Nephron progenitor cell (in vitro differentiated cells): ENCODE measurements at places on chromosomes 13 and 19.

GRCh38 chr13:51066091-51066831 is 44.8 kb downstream of the C13orf42 start:
- H3K36me3 ChIP-seq: no peaks in the 10 kb centered on the region
- no peak overlapping the region for H3K4me3 ChIP-seq
- H3K4me1 ChIP-seq: peaks cover 26% of the 10 kb centered on the region
- H3K27ac ChIP-seq: no peak overlapping the region

DNA sequence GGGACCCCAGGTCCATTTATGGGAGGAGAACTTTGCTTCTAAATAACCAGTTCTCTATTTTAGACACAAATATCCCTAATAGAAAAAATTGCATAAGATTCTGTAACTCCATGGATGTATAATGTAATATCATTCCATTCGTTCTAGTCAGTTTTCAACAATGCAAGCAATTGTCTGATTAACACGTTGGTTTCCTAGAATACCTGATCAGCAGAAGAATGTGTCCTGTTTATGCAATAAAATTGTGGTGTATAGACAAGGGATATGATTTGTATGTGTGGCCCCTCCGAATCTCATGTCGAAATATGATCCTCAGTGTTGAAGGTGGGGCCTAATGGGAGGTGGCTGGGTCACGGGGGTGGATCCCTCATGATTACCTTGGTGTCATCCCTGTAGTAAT is 62.1 kb downstream of the RUBCNL start:
- H3K36me3 ChIP-seq: no peaks in the 10 kb centered on the region
- DNase-seq: no peak
- no peak overlapping the region for H3K27ac ChIP-seq
- H3K4me3 ChIP-seq: no peak overlapping the region

DNA sequence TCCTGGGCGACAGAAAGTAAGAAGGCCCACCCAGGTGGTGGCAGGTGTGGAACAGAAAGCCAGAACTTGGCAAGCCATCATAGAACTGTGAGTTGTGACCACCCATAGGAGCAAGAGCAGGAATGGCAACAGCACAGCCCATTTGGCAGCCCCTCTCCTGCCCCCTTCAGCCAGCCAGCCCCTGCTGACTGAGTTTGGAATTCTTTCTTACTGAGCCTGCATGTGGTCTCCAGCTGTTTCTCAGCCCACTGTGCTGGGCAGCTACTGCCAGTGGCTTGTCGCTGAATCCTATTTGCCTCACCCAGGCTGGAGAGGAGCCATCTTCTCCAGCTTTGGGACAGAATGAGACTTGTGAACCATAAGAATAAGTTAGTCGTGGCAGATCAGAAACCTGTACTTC is 28.3 kb downstream of the CNMD start:
- H3K4me3 ChIP-seq: no peak overlapping the region
- DNase-seq: peak; percentile 6
- H3K4me1 ChIP-seq: peaks cover 23% of the 10 kb centered on the region
- peak overlapping the region; percentile 40 for H3K27ac ChIP-seq
- no peaks in the 10 kb centered on the region for H3K27me3 ChIP-seq

- H3K27ac ChIP-seq: no peak overlapping the region
- peaks cover 16% of the 10 kb centered on the region for H3K4me1 ChIP-seq
- no peaks in the 10 kb centered on the region for H3K36me3 ChIP-seq
Observed at GRCh38 chr13:108915095-108915633, 285.8 kb downstream of the MYO16 start.

- no peaks in the 10 kb centered on the region for H3K36me3 ChIP-seq
- no peak for DNase-seq
- H3K27me3 ChIP-seq: peaks cover 2% of the 10 kb centered on the region
- H3K4me1 ChIP-seq: peaks cover 62% of the 10 kb centered on the region
Observed at GRCh38 chr13:114118086-114118485, 14.3 kb downstream of the RASA3 start.

DNA sequence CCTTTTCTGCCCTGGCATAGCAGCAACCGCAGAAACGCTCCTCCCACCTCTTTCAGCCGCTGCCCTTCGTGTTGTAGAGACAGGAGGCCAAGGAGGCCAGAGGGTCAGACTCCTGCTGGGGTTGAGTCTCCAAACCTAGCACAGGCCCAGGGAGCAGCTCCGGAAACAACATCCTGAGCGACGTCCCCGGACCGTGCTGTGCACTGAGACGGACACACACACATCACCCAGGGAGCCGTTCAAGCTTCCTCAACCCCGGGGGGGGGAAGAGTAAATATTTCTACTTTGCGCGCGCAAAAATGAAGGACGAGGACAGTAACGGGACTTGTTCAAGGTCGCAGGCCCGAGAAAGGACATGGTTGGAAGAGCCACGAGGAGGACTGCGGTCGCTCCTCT is 657 bp downstream of the ZNF550 start:
- H3K27me3 ChIP-seq: peaks cover 5% of the 10 kb centered on the region
- H3K4me3 ChIP-seq: peak overlapping the region; percentile 99
- H3K4me1 ChIP-seq: peaks cover 17% of the 10 kb centered on the region
- peak; percentile 23 for DNase-seq
- H3K27ac ChIP-seq: peak overlapping the region; percentile 89
- H3K36me3 ChIP-seq: peaks cover 58% of the 10 kb centered on the region

DNA sequence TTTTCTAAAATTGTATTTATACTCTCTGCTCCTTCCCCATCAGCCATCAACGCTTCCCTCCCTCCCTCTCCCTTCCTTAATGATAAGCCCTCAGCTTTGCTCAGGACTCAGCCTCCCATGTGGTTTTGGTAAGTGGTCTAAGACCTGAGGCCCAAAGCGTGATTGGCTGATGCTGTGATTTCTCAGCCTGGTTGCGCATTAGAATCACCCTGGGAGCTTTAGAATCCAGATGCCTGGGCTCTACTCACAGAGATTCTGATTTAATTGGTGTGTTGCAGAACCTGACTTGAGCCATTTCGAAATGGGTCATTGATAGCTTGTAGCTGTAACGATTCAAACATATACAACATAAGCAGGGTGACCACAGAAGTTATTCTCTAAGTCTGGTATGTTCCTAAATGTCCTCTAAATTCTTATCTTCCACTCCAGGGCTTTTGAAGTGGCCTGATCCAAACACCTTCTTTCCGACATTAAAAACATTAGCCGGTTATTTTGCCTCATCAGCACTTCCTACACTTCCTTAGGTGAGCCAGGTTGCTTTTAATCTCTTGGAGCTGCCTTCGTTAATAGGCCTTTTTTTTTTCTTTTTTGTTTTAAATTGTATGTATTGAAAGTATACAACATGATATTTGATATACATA is 60.6 kb downstream of the LRCH1 start:
- no peak for DNase-seq
- H3K27me3 ChIP-seq: no peaks in the 10 kb centered on the region
- peaks cover 58% of the 10 kb centered on the region for H3K4me1 ChIP-seq

GRCh38 chr19:4414800-4415321 is 12.4 kb downstream of the CHAF1A start:
- H3K36me3 ChIP-seq: peaks cover 54% of the 10 kb centered on the region
- DNase-seq: no peak
- H3K4me3 ChIP-seq: peak overlapping the region; percentile 14
- peak overlapping the region; percentile 95 for H3K27ac ChIP-seq
- peaks cover 20% of the 10 kb centered on the region for H3K4me1 ChIP-seq
- no peaks in the 10 kb centered on the region for H3K27me3 ChIP-seq

GRCh38 chr13:71316792-71317363 is 550.1 kb downstream of the DACH1 start:
- DNase-seq: no peak
- H3K36me3 ChIP-seq: no peaks in the 10 kb centered on the region
- no peaks in the 10 kb centered on the region for H3K27me3 ChIP-seq
- no peak overlapping the region for H3K4me3 ChIP-seq
